ENCODE measurements at places on chromosomes 5 and 9. TPM values are rescaled to one million over a fixed set of nuclear protein-coding genes. Genes with fewer than 3 reads are reported as not detected.

CTXN3 gene
- not detected for total RNA-seq

DNA sequence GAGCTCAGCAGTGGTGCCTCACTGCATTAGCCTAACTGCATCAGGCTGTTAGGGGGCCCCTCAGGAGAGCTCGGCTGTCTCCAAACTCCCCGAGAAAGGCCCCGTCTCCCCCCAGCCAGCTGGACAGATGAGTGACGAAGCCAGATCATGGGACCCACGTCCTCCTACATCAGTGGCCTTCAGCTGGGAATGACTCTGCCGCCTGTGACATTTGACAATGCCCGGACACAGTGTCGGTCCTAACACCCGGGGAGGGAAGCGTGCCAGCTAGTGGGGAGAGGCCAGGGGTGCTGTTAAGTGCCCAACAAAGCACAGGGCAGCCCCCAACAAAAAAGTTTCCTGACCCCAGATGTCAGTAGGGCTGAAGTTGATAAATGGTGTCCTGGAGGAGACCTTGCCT, 375.2 kb upstream of the IRX2 start:
- no peak for DNase-seq

DNA sequence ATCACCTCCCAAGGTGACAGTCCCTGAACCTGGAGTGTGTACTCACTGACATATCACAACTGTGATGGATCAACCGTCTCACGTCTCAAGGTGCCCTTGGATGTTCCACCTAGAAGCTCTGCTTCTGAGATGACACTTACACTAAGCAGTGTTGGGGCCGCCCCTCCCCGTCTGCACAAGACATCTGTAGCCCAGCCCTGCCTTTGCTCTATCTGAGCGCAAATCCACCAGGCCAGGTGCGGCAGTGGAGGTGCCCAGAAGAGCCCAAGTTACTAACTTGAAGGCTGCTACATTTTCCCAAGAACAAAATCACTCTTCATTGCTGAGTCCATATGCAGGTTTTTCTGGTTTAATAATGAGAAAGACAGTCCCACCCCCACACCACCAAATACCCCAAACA, 148.3 kb downstream of the FSTL4 start:
- no peak for DNase-seq

DNA sequence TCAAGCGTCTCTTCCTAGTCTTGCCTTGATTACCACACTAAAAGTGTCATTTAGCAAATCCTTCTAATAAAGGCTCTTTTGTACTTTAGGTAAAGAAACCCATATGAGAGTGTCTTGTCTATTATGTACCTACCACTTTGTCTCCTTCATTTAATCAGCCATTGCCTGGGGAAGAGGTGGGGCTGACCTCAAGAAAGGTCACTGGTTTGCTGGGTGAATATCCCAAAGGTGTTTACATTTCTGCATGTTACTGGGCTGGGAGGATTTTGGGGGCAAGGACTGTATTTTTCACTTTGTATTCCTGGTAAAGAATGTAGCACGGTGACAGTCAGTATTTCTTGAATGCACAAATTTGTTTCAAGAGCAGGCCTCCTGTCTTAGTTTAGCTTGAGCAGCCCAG, 11.9 kb upstream of the RPS23 start:
- no peak for DNase-seq

DNA sequence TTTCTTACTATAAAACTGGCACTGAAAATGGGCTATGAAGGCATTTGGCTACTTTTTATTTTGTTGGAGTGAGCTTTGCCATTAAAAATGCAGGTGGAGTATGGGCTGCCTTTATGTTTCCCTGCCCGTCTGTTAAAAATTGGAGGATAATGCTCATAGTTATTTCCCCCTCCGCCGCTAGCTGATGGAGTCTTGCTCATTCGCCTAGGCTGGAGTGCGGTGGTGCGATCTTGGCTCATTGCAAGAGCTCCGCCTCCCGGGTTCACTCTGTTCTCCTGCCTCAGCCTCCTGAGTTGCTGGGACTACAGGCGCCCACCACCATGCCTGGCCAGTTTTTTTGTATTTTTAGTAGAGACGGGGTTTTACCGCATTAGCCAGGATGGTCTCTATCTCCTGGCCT, 8.6 kb downstream of the G3BP1 start:
- DNase-seq = peak; percentile 61

IL5 gene
- not detected for total RNA-seq

- DNase-seq = no peak
Measured at GRCh38 chr9:109448223-109448622, 49.9 kb downstream of the PTPN3 start.

- DNase-seq = no peak
Measured at GRCh38 chr9:110143485-110143884, 64.5 kb downstream of the C9orf152 start.

- peak; percentile 77 for DNase-seq
Measured at GRCh38 chr9:75979362-75979761, 88.9 kb downstream of the PCSK5 start.

- DNase-seq = no peak
Measured at GRCh38 chr5:169344629-169345028, 43.7 kb upstream of the SLIT3 start.

ZNF367 gene
- 11.5 TPM for total RNA-seq

DNA sequence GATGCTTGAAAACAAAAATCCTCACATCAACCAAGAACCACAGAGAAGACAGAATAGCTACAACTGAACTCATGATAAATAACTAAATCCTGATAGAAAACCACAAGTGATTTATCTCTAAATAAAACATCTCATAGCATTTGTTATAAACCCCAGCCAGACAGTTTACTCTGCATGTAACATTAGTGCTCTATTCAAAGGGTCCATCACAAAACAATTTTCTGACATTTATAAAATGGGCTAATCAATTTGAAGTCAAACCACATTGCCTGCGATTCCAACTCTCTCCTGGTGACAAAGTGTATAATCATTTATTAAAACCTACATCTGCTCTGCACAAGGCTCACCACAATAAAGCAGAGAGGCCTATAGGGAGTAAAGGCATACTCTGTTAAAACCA, 49.8 kb downstream of the UIMC1 start:
- no peak for DNase-seq

GRCh38 chr5:90747693-90748092, 189.1 kb downstream of the ADGRV1 start:
- peak; percentile 33 for DNase-seq

DNA sequence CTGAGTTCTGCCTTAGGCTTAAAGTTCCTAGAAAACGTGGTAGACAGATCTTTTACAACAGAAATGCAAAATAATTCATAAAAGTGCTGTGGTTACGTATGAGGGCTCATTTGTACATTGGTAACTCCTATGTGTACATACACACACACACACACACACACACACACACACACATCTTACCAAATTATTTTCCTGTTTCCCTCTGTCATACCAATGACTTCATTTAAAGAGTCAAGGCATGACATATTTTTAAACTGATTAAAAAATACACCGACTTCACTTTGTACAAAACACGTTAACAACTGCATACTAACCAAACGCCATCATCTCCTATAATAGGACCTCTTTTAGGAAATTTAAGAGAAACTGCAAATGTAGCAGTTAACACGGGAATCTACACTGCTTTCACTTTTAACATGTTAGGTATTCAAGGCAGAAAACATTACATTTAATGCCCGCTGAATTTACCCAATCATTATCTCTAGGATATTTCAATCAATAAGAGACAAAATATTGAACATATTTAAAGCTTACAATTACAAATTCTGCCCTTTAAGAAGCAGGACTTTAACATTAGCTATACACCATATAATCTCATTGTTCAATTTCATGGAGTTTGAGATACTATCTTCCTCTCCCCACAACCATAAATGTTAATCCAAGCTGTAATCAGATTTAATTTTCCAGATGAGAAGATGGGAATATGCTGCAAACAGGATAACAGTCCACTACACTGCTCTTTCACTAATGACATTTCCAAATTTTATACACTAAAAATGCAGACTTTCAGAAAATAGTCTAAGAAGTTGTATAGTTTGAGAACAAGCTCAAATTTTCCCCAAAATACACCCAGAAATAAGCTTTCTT, 133.1 kb downstream of the DENND1A start:
- DNase-seq = no peak

- no peak for DNase-seq
Measured at GRCh38 chr9:19122490-19123042, 4.7 kb downstream of the PLIN2 start.

WNT8A gene
- not detected for total RNA-seq

DNA sequence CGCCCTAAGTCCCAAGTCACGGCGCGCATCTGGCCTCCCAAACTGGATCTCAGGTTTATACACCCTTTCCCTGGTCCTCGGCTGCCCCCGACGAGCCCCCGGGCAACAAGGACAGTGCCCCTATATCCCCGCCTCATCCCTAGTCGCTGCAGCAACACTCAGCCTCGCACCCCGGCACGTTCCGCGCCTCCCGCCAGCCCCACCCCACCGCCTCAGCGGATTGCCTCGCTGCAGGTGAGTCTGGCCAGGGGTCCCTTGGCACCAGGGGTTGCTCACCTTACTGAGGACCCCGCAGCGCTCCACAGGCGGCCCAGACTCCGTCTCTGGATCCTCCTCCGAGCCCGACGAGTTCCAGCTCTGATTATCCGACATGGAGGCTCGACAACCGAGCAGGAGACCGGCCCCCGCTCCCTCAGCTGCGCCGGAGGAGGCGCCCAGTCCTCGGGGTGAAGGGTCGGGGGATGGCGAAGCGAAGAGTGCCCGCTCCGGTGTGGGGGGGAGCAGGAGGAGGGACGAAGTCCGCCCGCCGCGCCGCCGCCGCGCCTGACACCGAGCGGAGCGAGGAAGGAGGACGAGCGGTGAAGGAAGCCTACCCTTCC, 494 bp downstream of the CERT1 start:
- peak; percentile 75 for DNase-seq

PLAC8L1 gene
- total RNA-seq = not detected

DNA sequence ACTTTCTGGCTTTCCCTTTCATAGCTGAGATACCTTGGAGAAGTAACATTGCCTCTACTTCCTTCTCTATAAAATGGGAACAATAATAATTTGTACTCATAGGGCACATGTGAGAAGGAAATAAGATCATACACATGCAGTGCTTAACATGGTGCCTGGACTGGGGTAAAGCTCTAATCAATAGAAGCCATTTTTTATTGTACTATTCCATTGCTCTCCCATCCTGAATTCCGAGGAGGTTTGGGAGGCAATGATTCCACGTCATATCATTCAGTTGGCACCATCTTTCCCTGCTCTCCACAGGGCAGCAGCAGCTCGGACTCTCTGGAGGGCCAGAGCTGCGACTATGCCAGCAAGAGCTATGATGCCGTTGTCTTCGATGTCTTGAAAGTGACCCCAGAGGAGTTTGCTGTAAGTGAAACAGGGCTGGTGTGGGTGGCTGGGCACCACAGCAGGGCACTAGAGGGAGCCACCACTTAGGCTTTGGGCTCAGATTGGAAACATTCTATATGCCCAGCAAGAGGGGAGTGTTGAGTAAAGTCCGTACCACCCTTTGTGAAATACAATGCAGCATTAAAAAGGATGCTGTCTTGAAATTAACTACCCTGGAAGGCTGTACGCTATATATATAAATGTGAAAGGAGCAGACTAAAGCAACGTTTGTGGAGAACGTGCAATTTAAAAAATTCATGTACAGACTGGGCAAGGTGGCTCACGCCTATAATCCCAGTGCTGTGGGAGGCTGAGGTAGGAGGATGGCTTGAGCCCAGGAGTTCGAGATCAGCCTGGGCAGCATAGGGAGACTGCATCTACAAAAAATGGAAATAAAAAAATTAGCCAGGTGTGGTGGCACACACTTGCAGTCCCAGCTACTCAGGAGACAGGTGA, 51.2 kb downstream of the RALGPS1 start:
- peak; percentile 74 for DNase-seq

- DNase-seq = no peak
Measured at GRCh38 chr9:126211441-126212074, 115.1 kb upstream of the MVB12B start.

SLC6A7 gene
- not detected for total RNA-seq

F2R gene
- total RNA-seq = 20.3 TPM

Measured in GM23338 (cell line).